NCI-H460 (cell line): ENCODE measurements at places on chromosomes 12 and 14.

DNA sequence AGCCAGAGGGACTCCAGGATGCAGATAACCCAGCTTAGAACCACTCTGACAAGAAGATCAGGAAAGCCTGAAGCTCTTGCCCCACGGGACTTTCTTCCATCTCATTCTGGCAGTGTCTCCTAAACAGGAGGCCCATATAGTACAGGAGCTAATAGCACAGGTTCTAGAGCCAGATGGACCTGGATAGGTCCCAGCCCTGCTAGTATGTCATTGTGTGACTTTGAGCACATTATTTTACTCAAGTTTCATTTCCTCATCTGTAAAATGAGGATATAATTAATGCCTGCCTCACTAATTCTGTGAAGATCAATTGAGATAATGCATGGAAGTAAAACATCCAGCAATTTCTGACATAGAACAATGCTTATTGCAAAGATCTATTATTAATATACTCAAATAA lies 66.5 kb upstream of the GZMB start:
- no peak for DNase-seq

DNA sequence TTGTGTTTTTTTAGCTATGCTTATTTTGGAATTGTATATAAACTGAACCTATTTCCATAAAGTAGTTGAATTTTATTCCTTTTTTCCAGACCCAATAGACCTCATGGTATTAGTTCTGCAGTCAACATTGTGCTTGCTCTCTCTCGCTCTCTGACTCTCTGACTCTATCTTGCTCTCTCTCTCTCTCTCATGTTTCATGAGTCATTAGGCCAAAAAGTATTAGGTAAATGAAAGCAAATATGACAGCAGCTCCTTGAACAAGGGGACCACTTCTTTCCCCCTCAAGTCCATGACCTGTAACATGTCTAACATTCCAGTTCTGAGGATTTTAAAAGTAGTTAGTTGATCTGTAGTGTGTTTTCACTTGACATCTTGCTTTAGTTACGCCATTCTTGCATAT lies 14.0 kb upstream of the C12orf71 start:
- no peak for DNase-seq

DNA sequence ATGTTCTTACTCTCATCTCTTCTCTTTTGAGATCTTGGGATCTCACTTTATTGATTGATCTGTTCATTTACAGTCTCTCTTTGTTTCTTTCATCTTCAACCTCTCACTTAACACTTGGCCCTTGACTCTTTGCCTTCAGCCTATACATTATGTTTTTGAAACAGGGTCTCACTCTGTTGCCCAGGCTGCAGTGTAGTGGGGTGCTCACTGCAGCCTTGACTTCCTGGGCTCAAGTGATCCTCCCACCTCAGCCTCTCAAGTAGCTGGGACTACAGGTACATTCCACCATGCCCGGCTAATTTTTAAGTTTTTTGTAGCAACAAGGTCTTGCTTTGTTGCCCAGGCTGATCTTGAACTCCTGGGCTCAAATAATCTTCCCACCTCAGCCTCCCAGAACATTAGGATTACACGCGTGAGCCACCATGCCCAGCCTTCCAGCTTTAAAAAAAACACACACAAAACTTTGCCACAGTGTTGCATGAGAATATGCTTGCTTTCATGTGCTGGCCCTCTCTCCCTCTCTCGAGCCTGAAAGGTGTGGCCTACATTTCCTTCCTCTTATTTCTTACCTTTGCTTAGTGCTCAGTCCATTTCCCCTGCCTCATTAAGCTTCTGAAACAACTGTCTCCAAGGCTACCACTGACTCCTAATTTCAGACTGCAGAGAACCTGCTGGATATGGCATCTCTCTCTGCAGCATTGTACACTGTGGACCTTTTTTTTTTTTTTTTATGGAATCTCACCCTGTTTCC lies 9.9 kb downstream of the DIP2B start:
- no peak for DNase-seq

GRCh38 chr14:32473464-32473855 lies 144.4 kb downstream of the AKAP6 start:
- no peak for DNase-seq

GRCh38 chr12:109310247-109311125 lies 1.4 kb upstream of the FOXN4 start:
- DNase-seq: no peak

GRCh38 chr14:100073576-100074430 lies 8.6 kb downstream of the EVL start:
- no peak for DNase-seq

DNA sequence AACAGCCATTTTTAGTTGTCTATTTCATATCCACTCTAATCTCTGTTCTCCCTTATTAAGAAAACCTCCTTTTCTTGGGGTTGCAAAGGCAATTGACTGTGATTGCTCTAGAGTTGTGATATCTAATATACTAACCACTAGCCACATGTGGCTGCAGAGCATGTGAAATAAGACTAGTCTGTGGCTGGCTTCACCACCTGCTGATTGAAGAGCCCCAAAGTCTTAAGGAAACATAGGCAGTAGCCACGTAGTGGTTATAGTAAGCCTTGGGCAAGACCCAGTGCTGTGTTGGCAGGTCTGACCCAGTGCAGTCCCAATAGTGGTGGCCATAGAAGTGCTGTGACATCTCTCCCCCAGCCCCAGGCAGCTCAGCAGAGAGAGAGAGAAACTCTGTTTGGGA lies 28.4 kb upstream of the ATP2B1 start:
- no peak for DNase-seq

GRCh38 chr14:58131386-58131785 lies 20.6 kb downstream of the ARMH4 start:
- no peak for DNase-seq

DNA sequence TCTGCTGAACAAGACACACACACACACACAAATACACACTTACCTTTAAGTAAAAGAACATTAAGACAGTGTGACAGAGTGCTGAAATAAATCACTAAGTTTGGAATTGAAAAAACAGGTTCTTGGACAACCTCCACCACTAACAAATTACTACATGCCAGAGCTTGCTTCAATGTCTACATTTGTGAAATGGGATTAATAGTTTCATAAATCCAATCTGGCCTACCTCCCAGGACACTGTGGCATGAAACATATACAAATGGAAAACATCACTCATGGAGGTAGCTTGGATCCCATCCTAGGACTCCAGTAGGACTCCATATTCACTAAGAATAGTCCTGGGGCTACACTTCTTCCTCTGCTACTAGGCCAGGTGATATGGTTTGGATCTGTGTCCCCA lies 8.2 kb upstream of the CCDC60 start:
- DNase-seq: no peak

DNA sequence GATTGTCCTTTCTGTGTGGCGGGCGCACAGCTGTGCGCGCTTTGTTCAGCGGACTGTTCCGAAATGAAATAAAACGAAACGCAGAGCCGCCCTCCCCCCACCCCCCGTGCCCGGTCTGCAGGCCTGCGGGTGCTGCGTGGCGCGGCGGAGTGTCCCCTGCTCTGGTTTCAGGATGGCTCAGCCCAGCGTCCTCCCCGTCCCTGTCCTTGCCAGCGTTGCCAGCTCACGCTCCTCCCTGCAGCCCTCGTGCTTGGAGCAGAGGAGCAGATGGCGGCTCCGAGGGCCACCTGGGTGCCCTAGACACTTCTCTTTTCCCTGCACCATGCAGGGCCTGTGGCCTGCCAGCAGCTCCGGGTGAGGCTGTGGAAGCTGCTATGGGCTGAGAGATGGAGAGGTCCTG lies 17.5 kb upstream of the BEGAIN start:
- no peak for DNase-seq
